Activated CD8-positive, alpha-beta memory T cell treated with anti-CD3 and anti-CD28 coated beads for 1 hour (primary cell): ENCODE measurements at places on chromosomes 13 and 19.

- no peak for DNase-seq
Measured at GRCh38 chr13:50334944-50335343, 319.7 kb downstream of the KCNRG start.

DNA sequence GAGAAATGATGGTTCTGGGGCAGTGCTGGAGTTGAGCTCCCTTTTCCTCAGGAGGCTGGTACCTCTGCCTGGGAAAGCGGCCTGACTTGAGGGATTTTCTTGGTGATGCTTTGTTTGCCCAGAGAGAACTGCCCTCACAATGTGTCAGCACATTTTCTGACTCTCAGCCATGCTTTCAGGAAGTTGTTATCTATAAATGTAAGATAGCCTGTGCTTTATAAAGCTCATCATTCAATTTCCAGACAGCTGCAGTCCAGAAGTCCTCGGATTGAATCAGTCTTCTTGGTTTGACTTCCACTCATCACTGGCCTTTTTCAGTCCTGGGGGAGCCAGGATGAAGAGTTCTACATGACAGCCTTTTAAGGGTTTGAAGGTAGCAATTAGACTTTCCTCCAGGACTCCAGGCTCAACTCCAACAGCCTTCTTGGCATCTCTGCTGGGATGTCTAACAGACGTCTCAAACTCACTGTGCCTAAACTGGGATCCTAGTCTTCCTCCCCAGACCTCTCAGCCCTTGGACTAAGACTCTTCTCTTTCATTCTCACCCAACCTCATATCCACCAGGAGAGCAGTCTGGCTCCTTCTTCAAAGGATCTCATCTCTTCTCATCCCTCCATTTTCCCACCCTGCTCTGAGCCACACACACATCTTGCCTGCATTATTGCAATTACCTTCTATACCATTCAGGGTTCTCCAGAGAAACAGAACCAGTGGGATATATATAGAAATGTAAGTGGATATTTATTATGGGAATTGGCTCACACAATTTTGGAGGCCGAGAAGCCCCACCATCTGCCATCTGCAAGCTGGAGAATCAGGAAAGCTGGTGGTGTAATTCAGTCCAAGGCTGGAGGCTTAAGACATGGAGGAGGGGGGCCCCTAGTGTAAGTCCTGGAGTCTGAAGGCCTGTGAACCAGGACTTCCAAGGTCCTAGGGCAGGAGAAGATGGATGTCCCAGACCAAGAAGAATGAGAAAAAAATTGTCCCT, 13.1 kb downstream of the ERICH6B start:
- DNase-seq, result no peak

DNA sequence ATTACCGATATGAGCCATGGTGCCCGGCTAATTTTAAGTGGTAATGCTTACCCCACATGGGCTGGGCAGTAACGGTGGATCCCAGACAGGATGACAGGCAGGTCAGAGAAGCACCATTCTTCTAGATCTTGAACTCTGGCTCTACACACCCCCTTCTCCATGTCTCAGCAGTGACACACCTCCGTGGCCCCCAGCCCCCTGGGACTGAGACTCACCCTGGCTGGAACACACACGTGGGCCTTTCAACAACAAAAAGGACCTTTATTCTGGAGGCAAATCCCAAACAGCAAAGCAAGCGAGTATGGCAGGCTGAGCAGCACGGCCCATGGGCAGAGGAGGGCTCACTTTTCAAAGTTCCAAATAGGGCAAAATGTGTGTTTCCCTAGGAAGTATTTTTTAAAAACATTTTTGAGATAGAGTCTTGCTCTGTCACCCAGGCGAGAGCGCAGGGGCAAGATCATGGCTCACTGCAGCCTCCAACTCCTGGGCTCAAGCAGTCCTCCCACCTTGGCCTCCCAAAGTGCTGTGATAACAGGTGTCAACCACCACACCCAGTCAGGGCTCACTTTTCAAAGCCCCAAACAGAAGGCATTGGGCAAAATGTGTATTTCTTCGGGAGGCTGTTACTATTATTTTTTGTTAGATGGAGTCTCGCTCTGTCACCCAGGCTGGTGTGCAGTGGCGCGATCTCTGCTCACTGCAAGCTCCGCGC, 4.2 kb upstream of the PLIN4 start:
- no peak for DNase-seq

GRCh38 chr19:49570997-49571676, 9.2 kb downstream of the NOSIP start:
- no peak for DNase-seq

DNA sequence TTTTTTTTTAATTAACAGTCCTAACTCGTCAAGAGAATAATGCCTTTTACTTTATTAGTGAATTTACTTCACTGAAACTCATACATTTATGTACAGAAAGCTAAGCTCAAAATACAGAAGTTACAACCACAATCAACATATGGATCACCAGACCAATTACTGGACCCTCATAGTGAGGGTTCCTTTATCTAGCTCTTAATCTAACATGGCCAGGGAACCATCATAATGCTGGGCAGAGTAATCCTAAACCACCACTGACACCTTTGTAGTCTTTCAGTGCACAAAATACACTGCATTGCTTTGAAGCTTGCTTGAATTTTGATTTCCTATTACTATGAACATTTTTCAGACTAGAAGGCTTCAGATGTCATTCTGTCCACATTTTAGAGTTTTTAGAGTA, 1406.6 kb upstream of the PCDH9 start:
- no peak for DNase-seq

GRCh38 chr13:110070511-110071120, 236.3 kb downstream of the COL4A1 start:
- no peak for DNase-seq

- no peak for DNase-seq
Measured at GRCh38 chr19:34269081-34269480, 14.7 kb downstream of the GARRE1 start.

DNA sequence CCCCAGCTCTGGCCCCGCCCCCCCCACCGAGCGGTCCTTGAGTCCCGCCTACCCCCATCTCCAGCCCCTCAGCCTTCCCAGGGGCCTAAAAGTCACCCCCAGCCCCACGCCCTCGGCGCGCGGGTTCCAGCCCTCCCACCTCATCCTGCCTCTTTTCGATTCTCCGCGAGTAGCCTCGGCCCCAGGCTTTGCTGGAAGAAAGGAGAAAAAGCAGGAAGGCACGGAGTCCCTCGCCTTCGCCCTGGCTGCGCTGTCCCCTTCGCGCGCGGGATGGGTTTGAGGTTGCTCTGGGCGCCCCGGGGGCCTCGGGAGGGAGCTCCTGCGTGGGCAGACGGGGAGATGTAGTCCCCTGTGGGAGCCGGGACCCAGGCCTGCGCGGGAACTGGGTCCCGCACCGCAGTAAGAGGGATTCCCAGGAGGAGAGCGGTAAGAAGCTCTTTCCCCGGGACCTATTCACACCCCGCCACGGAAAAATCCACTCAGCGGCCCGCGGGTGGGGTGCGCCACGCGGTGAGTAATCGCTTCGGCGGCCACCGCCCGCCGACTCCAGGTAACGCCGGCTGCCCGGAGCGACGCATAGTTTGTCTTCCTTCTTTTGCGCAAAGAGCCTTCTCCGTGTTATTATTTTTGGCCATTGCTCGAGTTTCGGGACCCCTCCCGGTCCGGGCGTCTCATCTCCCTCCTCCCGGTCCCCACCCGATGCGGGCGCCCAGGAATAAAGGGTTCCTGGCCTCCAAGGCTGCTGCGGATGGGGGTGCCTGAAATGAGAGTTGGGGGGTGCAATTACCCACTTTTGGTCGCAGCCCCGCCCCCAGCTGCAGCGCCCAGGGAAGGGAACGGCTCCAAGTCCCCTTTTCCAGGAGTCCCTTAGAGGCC, 865 bp upstream of the CRLF1 start:
- no peak for DNase-seq

- DNase-seq, result no peak
Measured at GRCh38 chr13:42046448-42046847, 2.0 kb upstream of the DGKH start.

- DNase-seq, result no peak
Measured at GRCh38 chr19:4974880-4975469, 6.1 kb downstream of the KDM4B start.

DNA sequence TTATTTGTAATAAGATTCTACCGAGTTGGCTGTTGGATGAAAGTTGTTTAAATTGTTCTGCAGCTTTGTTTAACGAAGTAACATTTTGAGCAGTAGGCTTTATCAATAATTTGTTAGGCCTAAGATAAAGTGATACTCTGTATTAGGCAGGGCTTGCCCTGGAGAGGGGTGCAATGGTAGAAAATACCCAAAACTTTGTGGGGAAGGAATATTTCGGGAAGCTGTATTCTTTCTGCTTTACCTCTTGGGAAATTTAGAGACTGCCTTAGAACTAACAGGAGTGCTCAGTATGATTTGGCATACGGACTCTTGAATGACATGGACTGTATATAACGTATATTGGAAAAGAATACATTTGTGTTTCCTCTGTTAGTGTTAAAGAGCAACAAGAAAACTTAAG, 2.5 kb downstream of the PDS5B start:
- no peak for DNase-seq

DNA sequence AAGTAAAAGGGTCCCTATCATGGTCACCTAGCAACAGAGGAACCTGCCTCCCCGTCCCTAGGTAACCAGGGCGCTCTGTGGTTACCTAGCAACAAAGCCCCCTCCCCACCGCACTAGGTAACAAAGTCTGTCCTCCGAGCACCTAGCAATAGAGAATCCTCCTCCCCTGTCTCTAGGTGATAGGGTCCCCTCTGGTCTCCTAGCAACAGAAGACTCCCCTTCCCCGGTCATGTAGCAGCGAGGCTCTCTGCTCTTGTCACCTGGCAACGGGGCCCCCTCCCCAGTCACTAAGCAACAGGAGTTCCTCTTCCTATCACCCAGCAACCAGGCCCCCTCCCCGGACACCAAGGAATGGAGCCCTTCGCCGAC, 307 bp downstream of the JOSD2 start:
- DNase-seq, result no peak

- no peak for DNase-seq
Measured at GRCh38 chr19:39113199-39113598, 12.4 kb upstream of the PAK4 start.

- no peak for DNase-seq
Measured at GRCh38 chr19:18464646-18465045, 26.7 kb upstream of the ISYNA1 start.

GRCh38 chr19:52170863-52171320, 529 bp downstream of the ZNF836 start:
- DNase-seq, result no peak

GRCh38 chr13:84126671-84127171, 244.4 kb upstream of the SLITRK1 start:
- DNase-seq, result no peak

- no peak for DNase-seq
Measured at GRCh38 chr13:111183087-111183645, 68.1 kb downstream of the ARHGEF7 start.

DNA sequence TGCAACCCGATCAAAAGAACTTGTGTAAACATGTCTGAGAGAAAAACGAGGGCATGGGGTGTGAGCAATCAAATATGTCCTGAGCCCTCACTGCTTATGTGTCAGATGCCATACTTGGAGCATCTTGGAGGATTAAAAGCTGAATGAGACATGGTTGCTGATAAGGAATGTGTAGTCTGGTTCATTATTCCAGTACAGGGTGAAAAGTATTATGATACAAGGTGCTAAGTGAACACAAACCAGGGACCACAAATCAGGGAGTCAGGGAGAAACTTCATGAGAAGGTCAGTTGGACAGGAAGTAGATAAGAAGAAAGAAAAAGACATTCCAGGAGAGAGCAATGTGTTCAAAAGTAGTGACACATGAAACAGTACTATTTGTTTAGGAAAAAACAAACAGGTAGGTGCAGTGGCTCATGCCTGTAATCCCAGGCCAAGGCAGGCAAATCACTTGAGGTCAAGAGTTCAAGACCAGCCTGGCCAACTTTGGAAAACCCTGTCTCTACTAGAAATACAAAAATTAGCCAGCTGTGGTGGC, 2.0 kb upstream of the RCBTB1 start:
- DNase-seq, result no peak
